Stimulated activated CD8-positive, alpha-beta memory T cell treated with anti-CD3 and anti-CD28 coated beads, Interleukin-2, amount 100 ng/mL, for 1 hour (primary cell): ENCODE measurements at places on chromosomes 3 and 15.

DNA sequence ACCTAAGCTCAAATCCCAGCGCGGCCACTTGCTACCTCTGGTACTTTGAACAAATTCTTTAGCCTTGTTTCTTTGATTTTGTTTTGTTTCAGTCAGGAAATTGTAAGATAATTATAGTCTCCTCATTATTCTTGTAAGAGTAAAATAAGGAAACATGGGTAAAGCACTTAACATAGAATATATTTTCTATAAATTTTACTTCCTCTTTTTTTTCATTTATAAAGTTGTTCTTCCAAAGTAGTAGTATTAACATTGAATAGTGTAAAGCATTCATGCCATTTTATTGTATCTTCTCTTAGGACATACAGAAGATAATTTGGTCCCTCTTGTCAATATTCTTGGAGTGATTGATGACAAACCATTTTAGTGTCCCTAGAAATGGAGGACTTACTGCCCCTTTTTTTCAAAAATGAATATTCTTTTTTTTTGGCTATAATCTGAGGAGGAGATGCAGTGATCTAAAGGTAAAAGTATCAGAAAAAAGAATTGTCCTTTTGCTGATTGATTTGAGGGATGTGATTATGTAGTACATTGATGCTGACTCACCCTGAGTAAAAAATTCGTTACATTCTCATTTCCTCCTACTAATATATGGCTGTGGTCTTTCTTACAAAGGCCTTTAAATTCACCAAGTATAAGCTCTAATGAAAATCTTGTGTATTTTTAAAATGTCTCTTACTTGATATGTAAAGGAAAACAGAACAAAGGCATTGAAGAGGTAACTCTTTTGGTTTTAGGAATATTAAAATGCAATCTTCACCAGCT, 51.0 kb downstream of the ALCAM start:
- DNase-seq, result no peak

DNA sequence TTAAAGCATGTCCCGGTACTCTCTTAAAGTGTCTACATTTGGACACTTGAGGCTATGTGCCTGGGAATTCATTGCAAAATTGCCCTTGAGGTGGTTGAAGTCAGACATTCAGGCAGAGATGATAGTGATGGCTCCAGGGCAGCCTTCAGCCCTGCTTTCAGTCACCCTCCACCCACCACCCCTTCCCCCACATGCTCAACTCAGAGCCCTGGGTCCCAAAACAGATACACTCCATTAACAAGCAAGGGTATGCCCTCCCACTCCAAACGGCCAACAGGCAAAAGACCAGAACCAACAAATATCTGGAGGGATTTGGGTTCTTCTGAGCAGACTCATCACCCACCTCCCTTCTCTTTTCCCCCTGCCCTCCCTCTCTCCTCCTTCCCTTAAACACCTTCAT, 29.9 kb upstream of the VIPR1 start:
- DNase-seq, result no peak

- no peak for DNase-seq
Measured at GRCh38 chr15:39369768-39370167, 211.1 kb upstream of the THBS1 start.

- DNase-seq, result no peak
Measured at GRCh38 chr15:49831206-49831965, 210.5 kb downstream of the DTWD1 start.

DNA sequence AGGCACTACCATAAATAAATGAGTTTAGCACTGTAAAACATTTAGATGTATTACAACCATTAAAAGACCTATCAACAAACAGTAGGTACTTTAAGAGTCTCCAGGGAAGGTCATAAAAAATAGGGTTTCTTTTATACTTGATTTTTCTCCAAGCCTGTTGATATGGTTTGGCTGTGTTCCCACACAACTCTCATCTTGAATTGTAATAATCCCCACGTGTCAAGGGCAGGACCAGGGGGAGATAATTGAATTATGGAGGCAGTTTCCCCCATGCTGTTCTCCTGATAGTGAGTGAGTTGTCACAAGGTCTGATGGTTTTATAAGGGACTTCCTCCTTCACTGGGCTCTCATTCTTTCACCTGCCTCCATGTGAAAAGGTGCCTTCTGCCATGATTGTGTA, 468.9 kb upstream of the UBE2E2 start:
- no peak for DNase-seq

GRCh38 chr3:147391781-147392624, 14.3 kb downstream of the ZIC4 start:
- no peak for DNase-seq

DNA sequence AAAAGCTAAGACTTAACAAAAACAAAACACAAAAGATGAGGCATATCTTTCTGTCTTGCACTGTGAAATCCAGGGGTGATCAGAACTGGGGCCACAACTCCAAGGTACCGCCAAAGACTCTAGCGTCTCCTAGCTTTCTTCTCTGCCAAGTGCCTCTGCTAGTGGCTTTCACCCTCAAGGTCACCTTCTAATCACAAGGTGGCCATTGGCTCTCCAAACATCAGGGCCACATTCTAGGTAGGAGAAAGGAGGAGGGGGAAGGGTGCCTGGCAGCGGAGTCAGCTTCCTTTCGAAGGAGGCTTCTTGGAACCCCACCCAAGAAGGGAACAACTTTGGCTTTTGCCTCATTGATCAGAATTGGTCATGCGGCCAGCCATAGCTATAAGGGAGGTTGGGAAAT, 168.8 kb upstream of the SMAD3 start:
- DNase-seq, result no peak

DNA sequence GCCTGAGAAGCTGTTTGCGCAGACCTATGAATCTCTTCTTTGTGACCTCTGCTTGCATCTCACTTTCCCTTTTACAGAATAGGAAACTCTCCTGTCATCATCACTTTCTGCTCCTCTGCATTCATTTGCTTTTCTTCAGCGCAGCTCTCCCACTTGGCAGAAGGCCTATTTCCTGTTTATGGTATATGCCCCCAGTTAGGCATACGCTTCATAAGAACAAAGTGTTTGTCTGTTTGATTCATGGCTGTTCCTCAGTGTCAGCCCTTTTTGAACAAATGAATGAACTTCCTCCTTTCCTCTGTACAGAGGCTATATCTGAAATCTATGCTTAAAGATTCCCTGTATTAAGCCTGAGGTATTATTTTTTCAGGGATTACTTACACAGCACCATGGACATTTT, 1216.9 kb upstream of the GBE1 start:
- DNase-seq, result no peak
